ENCODE measurements at places on chromosomes 11 and 22.

GRCh38 chr11:114265122-114265878 is 30.9 kb upstream of the NNMT start:
- no peak for DNase-seq

- DNase-seq, result no peak
Measured at GRCh38 chr11:28674433-28675103, 566.4 kb downstream of the METTL15 start.

- DNase-seq, result no peak
Measured at GRCh38 chr11:75014129-75014528, 25.4 kb downstream of the NEU3 start.

- no peak for DNase-seq
Measured at GRCh38 chr11:131749101-131749500, 378.7 kb downstream of the NTM start.

DNA sequence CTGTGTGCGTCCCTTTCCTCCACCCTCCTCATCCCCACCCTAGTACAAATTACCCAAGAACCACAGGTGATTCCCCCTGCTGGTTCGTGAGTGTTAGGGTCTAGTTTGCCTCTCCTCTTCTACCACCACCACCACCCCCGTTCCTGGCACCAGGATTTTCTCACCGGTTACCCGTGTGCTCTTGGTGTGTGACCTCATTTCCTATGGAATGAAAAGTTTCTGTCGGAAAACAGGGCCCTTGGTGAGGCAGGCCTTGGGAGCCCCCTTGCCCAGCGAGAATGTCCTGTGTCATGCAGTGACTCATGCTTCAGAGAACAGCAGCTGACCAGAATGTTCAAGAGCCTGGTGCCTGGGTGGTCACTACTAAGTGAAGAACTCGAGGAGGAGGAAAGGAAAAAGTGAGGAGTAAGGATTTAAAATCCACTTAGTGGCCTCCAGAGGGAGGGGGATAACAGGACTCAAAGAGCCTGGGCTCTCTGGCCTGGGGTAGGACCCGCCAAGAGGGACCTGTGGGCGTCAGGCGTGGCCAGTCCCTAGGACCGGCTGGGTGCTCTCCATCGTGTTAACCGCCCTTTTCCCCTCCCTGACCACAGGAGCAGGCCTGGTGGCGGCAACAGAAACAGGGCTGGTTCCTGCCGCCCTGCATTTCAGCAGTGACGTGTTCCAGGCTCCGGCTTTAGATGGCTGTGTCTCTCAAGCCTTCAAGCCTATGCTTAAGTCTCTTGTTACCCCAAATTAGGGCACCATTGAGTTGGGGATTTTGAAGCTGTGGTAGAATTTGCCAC is 30.2 kb downstream of the C22orf31 start:
- no peak for DNase-seq

DNA sequence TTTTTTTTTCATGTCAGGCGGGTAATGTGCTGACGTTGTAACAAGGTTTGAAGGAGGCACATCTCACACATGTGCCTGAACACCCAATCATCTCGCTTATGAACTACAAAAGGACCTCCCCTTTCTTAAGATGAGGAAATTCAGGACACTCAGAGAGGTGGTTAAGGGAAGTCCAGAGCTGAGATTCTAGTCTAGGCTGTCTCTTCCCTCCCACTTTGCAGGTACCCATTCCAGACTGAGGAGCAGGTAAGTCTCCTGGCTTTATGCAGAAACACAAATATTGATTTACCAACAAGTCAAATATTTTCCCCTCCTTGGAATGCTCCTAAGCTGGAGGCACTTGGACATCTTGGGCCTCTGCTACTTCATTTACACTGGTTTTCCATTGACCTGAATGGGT is 122.9 kb upstream of the CADM1 start:
- DNase-seq, result no peak

DNA sequence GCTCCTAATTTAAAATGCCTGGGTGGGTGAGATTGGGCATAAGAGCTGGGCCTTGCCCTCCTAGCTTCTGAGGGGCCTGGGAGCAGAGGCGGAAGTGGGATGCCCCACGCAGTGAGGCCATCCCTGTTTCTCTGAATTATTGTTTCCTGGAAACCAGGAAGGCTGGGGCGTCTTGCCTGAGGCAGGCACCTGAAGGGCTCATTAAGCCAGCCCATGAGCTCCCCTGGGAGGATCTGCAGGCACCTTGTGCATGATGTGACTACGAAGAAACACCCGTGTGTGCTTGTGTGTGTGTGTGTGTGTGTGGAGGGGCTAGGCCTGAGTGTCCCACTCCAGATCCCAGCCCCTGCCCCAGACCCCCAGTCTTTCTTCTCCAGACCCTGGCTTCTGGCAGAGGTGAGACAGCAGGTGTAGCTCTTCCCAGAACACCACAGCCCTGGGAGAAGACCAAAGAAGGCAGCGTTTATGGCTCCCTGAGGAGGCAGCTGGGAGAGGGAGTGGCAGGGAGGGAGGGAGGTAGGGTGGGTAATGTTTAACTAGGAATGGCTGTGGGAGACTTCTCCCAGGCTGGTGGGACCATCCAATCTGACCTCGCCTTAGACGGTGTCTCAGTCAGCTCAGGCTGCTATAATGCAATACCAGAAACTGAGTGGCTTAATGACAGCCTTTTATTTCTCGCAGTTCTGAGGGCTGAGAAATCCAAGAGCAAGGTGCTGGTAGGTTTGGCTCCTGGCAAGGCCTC is 2.1 kb upstream of the BATF2 start:
- no peak for DNase-seq

GRCh38 chr11:114130629-114131277 is 71.2 kb downstream of the ZBTB16 start:
- no peak for DNase-seq

DNA sequence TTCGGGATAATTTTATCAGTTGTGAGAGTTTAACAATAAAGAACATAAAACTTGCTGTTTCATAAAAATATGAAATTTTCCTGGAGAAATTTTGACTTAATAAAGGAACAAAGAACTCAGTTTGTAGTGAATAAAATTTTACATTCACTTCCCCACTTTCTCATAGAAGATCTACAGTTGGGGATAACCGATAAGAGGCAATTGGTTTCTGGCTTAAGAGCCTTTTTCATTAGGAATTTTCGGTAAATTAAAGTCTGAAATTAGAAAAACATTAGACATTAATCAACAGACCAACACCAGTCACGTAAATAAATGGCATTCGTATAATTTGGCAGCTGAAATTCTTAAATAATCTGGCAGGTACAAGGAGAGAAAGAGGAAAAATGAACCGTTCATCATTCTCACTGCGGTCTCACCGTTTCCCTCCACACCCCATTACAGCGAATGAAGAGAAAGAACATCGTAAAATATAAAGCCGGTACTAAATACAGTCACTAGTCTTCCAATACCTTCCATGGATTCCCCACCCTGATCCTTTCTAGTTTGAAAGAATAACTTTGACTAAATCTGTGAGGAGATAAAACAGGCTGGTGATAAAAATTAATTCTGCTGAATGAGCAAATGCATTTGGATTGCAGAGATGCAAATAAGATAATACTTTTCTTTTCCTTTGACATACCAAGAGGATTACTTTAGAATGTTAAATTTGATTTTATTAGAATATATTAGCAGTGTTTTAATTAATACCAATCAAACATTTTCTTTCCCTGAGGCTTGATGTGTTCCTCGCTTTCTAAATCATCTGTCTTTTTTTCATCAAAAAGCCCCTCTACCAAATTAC is 19.5 kb downstream of the BLID start:
- DNase-seq, result no peak

DNA sequence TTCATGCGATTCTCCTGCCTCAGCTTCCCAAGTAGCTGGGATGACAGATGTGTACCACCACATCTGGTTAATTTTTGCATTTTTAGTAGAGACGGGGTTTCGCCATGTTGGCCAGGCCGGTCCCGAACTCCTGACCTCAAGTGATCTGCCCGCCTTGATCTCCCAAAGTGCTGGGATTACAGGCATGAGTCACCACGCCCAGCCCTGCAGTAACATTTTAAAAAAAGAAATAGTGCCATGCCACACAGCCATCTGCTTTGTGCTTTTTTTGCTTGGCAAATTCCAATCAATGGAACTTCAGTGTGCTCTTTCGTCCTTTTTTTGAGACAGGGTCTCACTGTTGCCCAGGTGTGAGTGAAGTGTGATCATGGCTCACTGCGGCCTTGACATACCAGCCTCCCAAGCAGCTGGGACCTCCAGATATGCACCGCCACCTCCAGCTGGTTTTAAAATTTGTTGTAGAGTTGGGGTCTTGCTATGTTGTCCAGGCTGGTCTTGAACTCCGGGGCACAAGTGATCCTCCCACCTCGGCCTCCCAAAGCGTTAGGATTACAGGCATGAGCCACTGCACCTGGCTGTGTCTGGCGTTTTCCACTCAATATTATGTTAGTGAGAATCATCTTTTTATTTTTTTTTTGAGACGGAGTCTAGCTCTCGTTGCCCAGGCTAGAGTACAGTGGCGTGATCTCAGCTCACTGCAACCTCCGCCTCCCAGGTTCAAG is 1.8 kb upstream of the CHADL start:
- no peak for DNase-seq

GRCh38 chr11:35042913-35043312 is 96.1 kb upstream of the CD44 start:
- no peak for DNase-seq

- no peak for DNase-seq
Measured at GRCh38 chr11:35523331-35523768, 2.1 kb downstream of the PAMR1 start.

DNA sequence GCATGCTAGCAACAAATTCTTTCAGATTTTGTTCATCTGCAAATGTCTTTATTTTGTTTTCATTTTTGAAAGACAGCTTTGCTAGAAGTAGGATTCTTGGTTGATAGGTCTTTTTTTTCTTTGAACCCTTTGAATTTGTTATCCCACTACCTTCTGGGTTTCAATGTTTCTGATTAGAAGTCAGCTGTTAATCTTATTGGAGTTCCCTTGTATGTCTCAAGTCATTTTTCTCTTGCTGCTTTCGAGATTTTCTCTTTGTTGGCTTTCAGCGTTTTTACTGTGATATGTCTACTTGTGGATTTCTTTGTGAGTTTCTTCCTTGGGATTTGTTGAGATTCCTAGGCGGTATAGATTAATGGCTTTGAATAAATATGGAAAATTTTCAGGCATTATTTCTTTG is 27.2 kb upstream of the MS4A8 start:
- DNase-seq, result no peak

DNA sequence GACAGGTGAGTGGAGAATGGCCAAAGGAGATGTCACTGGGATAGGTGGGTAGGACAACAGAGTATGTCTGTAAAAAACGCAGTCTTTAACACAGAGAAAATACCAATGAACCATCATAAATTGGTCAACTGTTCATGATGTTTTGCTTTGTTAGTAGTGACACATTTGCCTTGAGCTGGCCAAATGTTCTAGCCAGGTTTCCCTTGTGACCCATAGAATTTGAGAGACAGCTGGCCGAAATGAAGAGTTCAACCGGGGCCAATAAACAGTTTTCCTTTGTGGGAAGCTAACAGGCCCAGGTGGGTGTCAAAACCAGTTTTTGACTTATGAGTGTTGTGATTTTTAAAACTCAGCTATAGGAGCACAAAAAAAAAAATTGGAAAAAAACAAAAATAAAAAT is 116.6 kb upstream of the BID start:
- DNase-seq, result no peak

DNA sequence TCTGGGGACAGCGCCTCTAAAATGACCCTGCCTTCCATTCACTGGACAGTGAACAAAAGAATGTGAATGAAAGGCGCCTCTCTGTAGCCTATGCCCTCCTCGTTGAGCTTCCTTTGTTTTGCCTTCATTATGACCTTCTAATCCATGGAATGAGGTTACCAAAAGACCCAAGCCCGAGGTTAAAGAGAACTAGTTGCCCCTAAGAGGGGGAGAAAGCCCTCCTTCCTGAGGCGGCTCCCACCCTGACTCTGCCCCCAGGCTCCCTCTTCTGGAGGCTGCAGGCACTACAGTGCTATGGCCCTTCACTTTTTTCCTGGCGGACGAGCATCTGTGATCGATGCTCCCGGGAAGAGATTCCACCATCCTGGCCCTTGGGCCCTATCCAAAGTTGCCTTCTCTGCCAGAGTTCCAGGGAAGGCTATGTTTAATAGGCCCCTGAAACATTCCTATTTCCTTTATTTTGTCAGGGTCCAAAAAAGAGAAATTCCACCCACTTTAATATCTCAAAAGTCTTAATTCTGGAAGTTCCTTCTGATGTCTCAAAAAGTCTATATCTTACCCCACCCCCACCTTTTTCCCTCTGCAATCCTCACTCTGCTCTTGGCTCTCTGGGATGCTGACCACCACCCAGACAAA is 147.3 kb downstream of the FEZ1 start:
- DNase-seq, result no peak

GRCh38 chr22:43891360-43892182 is at the start of gene PNPLA5:
PNPLA5 (minus strand) TSS chr22:43892013; CDS start chr22:43891880, 133 bp downstream.
- DNase-seq, result no peak

GRCh38 chr11:131932584-131933325 is 562.3 kb downstream of the NTM start:
- DNase-seq, result no peak

- no peak for DNase-seq
Measured at GRCh38 chr11:5553343-5553742, 5.0 kb upstream of the OR52H1 start.

DNA sequence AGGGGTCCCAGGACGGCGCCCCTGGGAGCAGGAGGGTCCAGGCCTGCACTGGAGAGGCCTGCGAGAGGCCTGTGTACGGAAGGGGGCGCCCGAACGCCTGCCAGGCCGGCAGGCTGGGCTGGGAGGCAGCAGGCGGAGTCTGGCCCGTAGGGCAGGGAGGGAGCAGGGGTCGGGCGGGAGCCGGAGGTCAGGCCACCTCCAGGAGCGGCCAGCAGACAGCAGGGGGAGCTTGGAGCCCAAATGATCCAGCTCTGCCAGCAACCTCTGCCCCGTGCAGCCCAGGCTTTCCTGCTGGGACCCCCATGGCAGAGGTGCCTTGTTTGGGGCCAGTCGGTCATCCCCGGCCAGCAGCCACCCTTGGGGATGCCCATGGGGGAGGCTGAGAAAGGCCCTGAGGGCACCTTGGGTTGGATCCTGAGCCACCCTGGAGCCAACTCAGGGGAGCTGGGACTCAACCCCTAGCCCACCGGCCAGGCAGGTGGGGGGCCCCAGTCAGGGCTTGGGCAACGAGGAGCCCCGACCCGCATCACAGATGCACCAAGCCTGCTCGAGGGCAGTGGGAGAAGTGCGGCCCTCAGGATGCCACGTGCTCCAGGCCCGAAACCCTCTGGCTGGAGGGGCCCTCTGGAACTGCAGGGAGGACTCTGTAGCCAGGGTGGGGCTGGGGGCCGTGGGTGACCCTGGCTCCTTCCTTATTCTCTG is 9.6 kb upstream of the SYT8 start:
- DNase-seq, result no peak

DNA sequence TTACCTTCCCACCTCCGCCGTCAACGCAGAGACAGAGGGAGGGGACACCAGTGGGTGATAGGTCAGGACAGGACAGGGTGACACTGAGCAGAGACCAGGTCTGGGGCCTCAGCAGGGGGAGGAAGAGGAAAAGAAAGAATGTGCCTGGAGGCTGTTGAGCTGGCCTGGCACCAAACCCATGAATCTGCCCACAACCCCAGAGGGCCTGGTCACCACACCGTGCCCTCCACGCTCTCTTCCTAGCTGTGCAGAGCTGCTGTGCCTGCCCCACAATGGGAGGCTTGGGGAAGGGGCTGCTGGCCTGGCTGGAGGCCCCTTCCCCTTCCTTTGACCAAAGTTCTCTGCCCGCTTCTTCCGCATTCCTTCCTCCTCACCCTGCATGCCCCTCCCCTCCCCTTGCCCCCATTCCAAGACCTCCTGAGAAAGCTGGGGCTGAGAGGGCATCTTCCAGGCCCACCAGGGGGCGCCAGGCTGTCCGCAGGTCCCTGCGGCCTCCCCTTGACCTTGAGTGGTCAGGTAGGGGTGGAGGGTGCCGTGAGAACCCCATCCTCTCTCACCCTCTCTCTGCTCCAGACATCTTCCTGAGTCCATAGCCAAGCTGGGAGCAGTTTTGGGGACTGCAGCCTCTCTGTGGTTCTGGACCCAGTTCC is 11.0 kb upstream of the CACNA1I start:
- DNase-seq, result no peak
